Osteocyte (in vitro differentiated cells): ENCODE measurements at places on chromosomes 5 and 9. TPM values are rescaled to one million over a fixed set of nuclear protein-coding genes. Genes with fewer than 3 reads are reported as not detected.
A peak's percentile ranks its signal among the peaks of the same experiment; 100 is the strongest.

EIF4E1B gene
- not detected in 2 replicates for total RNA-seq

GPR150 gene
- total RNA-seq, result 0.16 and 0.21 TPM in 2 replicates

GRCh38 chr5:84870369-84870768 lies 485.7 kb upstream of the EDIL3 start:
- no peak for DNase-seq
- peaks cover 6% of the 10 kb centered on the region for H3K4me1 ChIP-seq
- H3K27ac ChIP-seq, result no peak overlapping the region

TLE4 gene
- 102 and 115 TPM in 2 replicates for total RNA-seq

DNA sequence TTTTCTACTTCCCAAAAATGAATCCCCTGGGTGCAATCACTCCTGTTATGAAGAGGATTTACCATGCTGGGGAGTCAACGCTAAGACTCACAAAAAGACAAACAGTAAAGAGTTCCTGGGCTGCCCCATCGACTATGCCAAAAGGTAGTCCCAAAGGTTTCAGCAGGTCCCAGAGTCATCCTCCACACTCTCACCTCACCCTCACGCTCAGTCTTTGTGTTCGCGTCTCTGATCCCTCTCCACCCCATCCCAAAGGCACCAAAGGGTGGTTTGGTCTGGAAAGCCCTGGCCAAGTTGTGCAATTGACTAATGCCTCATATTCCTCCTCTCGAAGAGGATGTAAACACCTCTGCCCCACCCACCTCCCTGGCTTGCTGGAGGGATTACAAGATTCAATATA lies 240.2 kb upstream of the NFIL3 start:
- DNase-seq, result no peak

DNA sequence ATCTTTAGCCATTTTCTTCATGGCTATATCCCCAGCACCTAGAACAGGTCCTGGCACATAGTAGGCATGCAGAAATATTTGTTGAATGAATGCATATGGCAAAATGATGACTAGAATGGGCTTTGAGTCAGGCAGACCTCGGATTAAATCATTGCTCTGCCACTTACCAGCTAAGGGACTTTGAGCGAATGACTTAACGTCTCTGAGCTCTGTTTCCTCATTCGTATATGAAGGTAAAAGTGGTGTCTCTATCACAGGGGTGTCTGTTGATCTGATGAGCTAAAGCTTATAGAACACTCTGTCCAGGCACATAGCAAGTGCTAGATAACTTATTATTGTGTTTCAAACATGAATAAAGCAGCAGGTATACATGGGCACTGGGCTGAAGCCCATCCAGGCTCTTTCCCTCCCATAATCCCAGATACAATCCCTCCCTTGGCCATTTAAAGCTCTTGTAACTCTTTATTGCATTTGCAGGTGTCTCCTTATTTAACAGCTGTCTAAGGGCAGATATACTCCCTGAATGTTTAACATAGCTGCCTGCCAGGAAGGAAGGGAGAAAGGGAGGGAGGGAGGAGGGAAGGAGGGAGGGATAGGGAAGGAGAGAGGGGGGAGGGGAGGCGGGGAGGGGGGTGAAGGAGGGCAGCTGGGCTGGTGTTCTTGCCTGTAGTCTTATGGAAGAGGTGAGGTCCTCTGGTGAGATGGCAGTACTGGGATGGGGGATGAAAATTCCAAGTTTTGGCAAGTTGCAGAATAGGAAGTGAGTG lies 23.2 kb upstream of the STXBP1 start:
- H3K27ac ChIP-seq, result no peak overlapping the region
- DNase-seq, result no peak
- no peaks in the 10 kb centered on the region for H3K36me3 ChIP-seq
- no peak overlapping the region for H3K4me3 ChIP-seq

SPATA31E1 gene
- total RNA-seq, result not detected in 2 replicates

DNA sequence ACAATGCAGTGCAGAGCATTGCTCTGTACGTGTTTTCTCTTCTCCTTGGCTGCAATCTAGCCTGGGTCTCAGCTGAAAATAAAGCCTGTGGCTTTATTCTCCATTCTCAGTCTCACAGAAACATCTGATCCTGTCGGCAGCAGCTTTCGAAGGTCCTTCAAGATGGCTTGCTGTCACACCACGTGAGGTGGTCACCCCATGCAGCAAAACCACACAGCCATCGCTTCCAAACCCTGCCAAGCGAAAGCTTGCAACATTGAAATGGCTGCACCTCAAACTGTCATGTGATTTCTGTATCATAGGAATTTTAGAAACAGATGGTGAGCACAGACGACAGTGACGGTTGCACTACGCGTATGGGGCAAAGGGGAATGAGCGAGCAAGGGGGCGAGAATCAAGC lies 98.5 kb upstream of the SMARCA2 start:
- no peaks in the 10 kb centered on the region for H3K4me1 ChIP-seq
- H3K27ac ChIP-seq, result no peak overlapping the region
- no peak for DNase-seq
- H3K36me3 ChIP-seq, result no peaks in the 10 kb centered on the region
- no peak overlapping the region for H3K4me3 ChIP-seq
- H3K27me3 ChIP-seq, result no peaks in the 10 kb centered on the region

- H3K27me3 ChIP-seq, result no peaks in the 10 kb centered on the region
- no peak overlapping the region for H3K27ac ChIP-seq
- no peaks in the 10 kb centered on the region for H3K36me3 ChIP-seq
- DNase-seq, result no peak
- H3K4me3 ChIP-seq, result no peak overlapping the region
Observed at GRCh38 chr9:109861499-109861898, 81.5 kb downstream of the PALM2AKAP2 start.

- DNase-seq, result no peak
- H3K36me3 ChIP-seq, result no peaks in the 10 kb centered on the region
- no peak overlapping the region for H3K27ac ChIP-seq
Observed at GRCh38 chr5:142427529-142427928, 102.7 kb upstream of the SPRY4 start.

GPR151 gene
- total RNA-seq, result not detected in 2 replicates

- H3K4me1 ChIP-seq, result peaks cover 15% of the 10 kb centered on the region
- no peaks in the 10 kb centered on the region for H3K27me3 ChIP-seq
- H3K36me3 ChIP-seq, result no peaks in the 10 kb centered on the region
- H3K4me3 ChIP-seq, result no peak overlapping the region
Observed at GRCh38 chr5:57777174-57777581, 294.6 kb upstream of the ACTBL2 start.

DNA sequence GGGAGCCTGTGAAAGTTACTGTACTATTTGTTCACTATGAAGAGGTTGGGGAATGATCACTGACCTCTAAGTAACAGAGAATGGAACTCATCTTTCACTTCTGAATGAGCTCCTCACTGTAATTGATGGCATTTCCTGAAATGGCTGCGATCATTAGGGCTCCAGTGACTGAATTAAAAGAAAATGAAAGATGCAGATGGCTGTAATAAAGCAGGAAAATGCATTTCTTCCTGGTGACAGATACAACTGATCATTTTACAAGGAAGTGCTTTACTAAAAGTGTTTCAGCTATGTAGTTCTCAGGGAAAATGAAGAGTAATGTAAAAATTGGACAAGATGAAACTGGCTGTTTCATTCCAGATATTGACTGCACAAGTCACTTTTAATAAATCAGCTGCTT lies 1200.6 kb upstream of the NUDT12 start:
- H3K27me3 ChIP-seq, result no peaks in the 10 kb centered on the region
- H3K36me3 ChIP-seq, result no peaks in the 10 kb centered on the region

CYLC2 gene
- not detected in 2 replicates for total RNA-seq

SLCO6A1 gene
- 0.65 and 0.78 TPM in 2 replicates for total RNA-seq

DNA sequence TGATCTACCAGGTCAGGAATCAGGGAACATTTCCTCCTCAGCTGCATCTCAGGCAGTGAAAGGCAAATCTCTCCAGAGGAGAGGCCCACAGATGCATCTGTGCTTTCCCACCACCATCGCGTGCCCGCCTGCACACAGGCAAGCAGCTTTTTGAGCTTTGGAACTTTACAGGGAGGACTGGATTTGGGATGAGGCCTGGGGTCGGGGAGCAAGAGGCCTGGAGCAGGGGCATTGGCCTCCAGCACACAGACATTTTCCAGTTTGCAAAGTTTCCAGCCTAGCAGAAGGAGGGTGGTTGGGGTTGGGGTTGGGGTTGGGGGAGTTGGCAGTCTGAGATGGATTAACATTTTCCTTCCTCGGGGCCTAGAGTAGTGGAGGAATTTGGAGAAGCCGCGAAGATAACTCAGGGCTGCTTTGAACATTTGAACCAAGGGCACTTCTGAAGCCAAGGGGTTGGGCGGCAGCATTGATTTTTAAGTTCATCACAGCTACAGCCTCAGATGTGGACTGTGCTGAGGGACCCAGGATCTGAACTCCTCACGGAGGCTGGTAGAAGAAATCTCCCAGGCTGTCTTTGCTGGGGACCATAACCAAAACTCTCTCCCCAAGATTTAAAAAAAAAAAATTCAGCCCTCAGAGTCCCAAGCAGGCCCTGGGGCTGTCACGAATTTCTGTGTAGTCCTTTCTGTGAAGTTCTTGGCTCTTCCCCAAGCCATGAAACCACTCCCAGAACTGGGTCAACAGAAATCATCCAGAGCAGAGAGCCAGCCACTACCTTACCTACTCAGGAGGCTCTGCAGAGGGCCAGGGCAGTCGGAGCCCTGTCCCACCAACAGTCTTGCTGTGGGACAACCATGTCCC lies 25.6 kb downstream of the C5orf15 start:
- H3K36me3 ChIP-seq, result no peaks in the 10 kb centered on the region
- no peak overlapping the region for H3K4me3 ChIP-seq
- H3K27ac ChIP-seq, result no peak overlapping the region
- no peaks in the 10 kb centered on the region for H3K4me1 ChIP-seq

PGM5 gene
- total RNA-seq, result not detected in 2 replicates

- peaks cover 7% of the 10 kb centered on the region for H3K27me3 ChIP-seq
- H3K36me3 ChIP-seq, result no peaks in the 10 kb centered on the region
- no peaks in the 10 kb centered on the region for H3K4me1 ChIP-seq
- H3K27ac ChIP-seq, result no peak overlapping the region
Observed at GRCh38 chr5:146066968-146067367, 38.4 kb downstream of the PLAC8L1 start.

DNA sequence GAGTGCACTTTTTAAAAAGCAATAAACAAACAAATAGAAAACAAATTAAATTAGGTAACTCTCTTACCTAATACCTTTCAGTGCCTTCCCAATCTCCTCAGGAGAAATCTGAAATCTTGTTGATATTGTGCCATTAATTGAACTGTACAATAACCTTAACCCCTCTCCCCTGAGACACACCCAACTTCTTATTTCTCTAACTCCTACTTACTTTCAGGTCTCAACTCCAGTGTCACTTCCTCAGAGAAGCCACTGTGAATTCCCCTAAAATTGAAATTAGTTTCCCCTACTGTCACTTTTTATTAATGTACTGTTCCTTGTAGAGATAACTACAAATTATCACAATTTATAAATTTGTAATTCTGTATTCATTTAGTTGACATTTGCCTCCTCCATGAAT lies 295.3 kb upstream of the TNC start:
- DNase-seq, result no peak
- peak overlapping the region; percentile 42 for H3K27ac ChIP-seq
- peaks cover 9% of the 10 kb centered on the region for H3K36me3 ChIP-seq
- H3K4me3 ChIP-seq, result no peak overlapping the region

- no peak overlapping the region for H3K27ac ChIP-seq
- H3K36me3 ChIP-seq, result no peaks in the 10 kb centered on the region
- no peaks in the 10 kb centered on the region for H3K4me1 ChIP-seq
- H3K4me3 ChIP-seq, result no peak overlapping the region
- no peaks in the 10 kb centered on the region for H3K27me3 ChIP-seq
Observed at GRCh38 chr5:161230221-161230620, 316.3 kb downstream of the GABRB2 start.

GRCh38 chr9:121974421-121974820 lies 118.7 kb downstream of the TTLL11 start:
- H3K4me1 ChIP-seq, result peaks cover 6% of the 10 kb centered on the region
- H3K27me3 ChIP-seq, result no peaks in the 10 kb centered on the region
- no peak for DNase-seq
- H3K27ac ChIP-seq, result no peak overlapping the region
- no peak overlapping the region for H3K4me3 ChIP-seq

GRCh38 chr9:37034305-37034937 lies 353 bp upstream of the PAX5 start:
- H3K27ac ChIP-seq, result no peak overlapping the region
- peaks cover 83% of the 10 kb centered on the region for H3K27me3 ChIP-seq
- H3K4me3 ChIP-seq, result peak overlapping the region; percentile 22
- H3K36me3 ChIP-seq, result no peaks in the 10 kb centered on the region

DNA sequence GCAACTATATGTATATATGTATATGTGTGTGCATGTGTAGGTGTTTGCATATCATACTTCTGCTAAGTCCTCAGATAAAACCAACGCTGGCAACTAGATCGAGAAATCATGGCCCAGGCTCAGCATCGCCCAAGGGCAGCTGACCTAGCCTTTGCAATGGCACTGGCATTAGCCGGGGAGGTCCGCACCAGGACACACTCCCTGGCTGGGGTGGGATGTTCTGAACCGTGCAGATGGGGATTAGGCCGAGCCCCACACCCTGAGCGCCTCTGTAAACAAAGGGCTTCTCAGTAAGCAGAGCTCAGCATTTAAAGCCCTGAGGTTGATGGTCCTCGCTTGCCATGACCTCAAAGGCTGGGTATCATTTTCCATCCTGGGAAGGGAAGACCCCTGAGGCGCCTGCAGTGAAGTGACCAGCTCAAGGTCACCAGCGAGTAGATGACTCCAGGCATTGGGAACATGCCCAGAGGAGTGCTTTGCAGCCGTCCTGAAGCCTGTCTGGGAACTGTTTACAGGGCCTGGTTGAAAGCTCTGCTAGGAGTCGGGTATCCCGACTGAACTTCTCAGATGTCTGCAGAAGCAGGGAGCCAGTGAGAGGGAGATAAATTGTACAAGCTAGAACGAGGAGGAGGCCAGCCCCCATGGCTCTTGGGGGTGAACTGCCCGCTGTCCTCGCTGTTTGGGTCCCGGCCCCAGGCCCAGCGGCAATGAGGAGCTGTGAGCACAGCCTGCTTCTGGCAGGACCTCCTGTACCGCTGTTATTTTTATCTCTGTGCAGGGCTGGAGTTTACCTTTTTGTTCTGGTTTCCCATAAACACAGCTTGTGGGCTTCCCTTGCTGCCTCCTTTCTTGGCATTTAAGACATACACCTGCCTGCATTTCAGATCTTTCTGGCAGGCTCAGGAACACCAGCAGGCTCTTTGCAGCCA lies 18.4 kb downstream of the GADD45G start:
- no peak overlapping the region for H3K27ac ChIP-seq
- H3K4me3 ChIP-seq, result no peak overlapping the region
- H3K4me1 ChIP-seq, result no peaks in the 10 kb centered on the region
- no peaks in the 10 kb centered on the region for H3K36me3 ChIP-seq

DNA sequence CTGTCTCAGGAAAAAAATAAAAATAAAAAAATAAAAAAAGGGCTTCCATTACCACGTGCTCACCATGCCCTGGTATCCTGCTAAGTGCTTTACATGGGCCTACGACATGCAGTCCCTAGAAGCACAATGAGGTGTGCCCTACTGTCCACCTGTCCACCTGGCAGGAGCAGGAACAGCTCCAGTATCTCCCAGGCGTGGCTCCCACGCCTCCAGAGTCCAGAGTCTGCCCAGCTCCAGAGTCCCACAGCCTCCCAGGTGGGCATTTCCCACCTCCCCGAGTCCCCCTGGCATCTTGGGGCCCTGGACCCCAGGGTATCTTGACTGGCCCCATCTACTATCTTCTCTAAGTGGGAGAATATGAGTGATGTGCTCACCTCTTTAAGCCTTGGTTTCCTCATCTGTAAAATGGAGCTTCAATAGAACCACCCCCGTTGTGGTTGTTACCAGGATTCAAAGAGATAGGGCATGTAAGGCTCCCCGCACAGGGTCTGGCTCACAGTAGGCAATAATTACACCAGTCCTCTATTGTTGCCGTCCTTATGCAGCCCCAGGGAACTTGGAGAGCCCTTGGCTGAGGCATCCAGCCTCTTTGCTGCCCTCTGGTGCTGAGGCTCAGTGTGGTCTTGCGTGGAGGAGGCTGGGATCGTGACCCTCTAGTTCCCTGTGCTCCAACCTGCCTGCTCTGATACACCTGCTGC lies 8.9 kb downstream of the CXCL14 start:
- no peaks in the 10 kb centered on the region for H3K36me3 ChIP-seq
- DNase-seq, result no peak
- no peak overlapping the region for H3K4me3 ChIP-seq
- no peaks in the 10 kb centered on the region for H3K4me1 ChIP-seq
- no peak overlapping the region for H3K27ac ChIP-seq
